ENCODE measurements at places on chromosomes 16 and 17. TPM values are rescaled to one million over a fixed set of nuclear protein-coding genes. Genes with fewer than 3 reads are reported as not detected.

The PRKCB gene
- total RNA-seq = 9.6 TPM

DNA sequence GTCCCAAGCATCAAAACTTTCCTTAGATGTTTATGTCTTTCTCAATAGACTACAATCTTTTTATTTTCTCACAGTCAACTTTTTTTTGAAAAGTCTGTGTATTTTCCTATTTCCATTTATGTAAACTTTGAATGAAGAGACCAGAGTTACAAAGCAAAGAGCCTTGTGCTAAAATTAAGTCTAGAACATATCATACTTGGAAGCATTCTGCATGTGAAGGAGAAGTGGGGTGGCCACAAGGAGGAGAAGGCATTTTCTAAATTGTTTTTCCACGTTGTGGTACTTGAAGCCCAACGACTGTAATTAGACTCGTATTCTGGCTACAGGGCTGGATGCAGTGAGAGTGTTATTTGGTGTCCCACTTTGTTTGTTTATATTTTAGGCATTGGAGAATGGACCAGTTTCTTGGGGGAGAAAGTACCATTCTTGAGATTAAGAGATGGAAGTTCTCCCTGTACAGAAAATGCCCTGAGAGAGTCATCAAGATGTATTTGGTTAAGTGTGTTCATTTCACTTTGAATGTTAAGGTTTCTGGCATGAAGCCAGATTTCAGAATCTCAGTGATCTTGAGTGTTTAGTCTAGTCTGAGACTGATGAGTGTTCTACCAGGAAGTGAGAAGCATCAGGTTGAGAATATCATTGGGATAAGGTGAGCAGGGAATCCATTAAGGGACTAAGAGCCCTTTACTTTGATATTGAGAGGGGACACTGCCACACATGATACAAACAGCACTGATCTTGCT is 71.6 kb downstream of the MAP2K6 start:
- DNase-seq = no peak

GRCh38 chr17:58121925-58122324 is 26.3 kb upstream of the OR4D1 start:
- no peak for DNase-seq

GRCh38 chr17:51079049-51079448 is 41.6 kb downstream of the SPAG9 start:
- no peak for DNase-seq

DNA sequence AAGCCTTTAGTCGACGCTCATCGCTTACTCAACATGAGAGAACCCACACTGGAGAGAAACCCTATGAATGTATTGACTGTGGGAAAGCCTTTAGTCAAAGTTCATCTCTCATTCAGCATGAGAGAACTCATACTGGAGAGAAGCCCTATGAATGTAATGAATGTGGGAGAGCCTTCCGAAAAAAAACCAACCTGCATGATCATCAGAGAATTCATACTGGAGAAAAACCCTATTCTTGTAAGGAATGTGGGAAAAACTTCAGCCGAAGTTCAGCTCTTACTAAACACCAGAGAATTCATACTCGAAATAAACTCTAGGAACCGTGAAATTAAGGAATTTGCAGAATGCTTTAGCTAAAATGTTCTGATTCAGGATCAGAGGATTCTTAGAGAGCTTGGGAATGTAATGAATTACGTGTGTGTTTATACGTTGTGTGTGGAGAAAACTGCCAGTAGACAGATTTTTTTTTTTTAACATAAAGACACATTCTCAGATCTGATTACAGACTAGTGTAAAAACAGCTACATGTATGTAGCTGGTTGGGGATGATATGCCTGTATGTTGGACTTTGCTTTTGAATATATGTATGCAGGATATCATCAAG is 25.4 kb downstream of the ZFP90 start:
- DNase-seq = no peak

- DNase-seq = no peak
Measured at GRCh38 chr16:14109782-14110727, 38.9 kb downstream of the MRTFB start.

The RCVRN gene
- total RNA-seq = 0.20 TPM

The LGALS9B gene
- total RNA-seq = 10.9 TPM

GRCh38 chr17:41972571-41973407 is 6.2 kb downstream of the CNP start:
- peak; percentile 45 for DNase-seq

DNA sequence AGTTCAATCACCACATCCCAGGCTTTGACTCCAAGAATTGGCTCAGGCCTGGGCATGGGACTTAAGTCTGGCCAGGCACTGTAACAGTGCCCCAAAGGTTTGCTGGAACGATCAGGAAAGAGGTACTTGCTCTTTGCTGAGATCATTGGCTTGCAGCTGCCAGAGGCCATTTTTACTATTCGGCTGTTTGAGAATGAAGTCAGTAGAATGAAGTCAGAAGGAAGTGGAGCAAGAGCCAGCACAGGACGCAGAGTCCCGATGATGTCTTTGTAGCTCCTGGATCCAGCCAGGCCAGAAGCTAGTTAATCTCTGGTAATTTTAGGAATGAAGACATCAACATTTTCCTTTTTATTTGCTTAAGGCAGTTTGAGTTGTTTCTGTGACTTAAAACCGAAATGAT is 195.5 kb downstream of the RAB11FIP4 start:
- DNase-seq = no peak

The ARL4D gene
- 16.4 TPM for total RNA-seq

The TNRC6C gene
- 27.4 TPM for total RNA-seq

The SLFN11 gene
- total RNA-seq = 12.3 TPM

DNA sequence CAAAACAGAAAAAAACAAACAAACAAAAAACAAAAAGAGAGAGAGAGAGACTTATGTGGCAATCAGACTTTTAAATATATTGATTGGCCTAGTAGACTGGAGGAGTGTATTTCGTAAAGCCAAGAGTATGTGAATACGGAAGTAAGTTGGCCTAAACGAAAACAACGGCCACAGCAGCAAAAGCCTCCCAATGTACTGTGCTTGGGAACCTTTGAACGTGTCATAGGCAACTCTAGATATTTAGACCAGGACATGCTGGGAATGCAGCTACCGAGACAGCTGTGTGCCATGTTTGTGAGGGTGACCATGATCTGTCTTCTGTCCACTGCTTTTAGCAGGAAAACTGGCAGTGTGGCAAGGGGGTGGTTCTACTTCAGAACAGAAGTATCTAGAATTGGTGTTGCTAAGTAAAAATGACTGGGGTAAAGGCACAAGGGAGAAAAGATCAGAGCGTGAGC is 7.4 kb downstream of the MAF start:
- no peak for DNase-seq

- peak; percentile 14 for DNase-seq
Measured at GRCh38 chr17:37483311-37484039, 6.2 kb upstream of the DUSP14 start.

The CLEC18A gene
- 3.6 TPM for total RNA-seq

The TBC1D3B gene
- total RNA-seq = 6.0 TPM

DNA sequence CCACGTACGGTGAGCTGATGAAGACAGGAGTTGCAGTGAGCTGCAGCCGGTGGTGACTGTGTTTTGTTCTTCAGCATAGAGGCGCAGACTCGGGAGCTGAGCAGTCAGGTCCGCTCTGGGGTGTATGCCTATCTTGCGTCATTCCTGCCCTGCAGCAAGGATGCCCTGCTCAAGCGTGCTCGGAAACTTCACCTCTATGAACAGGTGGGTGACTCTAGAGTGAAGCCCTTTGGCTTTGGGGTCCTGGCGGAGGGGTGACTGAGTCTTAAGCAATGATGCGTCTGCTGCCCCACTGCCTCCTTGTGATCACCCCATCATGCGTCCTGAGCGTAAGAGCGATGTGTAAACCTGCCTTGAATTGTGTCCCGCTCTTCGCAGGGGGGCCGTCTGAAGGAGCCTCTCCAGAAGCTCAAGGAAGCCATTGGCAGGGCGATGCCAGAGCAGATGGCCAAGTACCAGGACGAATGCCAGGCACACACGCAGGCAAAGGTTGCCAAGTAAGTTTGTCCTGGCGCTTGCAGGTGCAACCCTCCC is 22.9 kb downstream of the UBN1 start:
- peak; percentile 29 for DNase-seq

The CHD3 gene
- total RNA-seq = 127 TPM

The OTOP3 gene
- not detected for total RNA-seq

DNA sequence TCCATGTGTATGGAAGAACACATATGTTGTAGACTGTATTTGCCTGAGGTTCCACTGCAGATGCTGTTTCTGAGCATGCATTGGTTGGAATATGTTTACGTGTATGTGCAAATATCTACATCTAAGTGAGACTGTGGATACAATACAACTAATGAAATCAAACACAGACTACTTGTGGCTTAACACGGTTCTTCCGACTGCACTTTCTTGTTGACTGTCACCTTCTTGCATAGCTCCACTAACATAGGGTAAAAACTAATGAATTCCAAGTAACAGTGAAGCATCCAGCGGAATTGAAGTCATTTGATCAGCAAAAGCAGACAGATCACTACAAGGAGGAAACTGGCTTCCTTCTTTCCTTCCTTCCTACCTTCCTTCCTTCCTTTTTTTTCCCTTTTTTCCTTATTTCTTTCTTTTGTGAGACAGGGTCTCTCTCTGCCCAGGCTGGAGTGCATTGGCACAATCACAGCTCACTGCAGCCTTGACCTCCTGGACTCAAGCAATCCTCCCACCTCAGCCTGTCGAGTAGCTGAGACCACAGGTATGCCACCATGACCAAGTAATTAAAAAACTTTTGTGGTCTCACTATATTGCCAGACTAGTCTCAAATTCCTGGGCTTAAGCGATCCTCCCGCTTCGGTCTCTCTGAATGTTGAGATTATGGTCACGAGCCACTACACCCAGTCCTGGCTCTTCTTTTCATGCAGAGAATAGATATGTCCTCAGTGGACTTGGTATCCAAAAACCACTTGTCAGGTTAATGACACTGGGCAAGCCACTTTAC is 22.0 kb upstream of the CCL1 start:
- no peak for DNase-seq

- DNase-seq = no peak
Measured at GRCh38 chr17:27206447-27206846, 87.5 kb upstream of the WSB1 start.

GRCh38 chr17:4514206-4514605 is 15.5 kb downstream of the SPNS2 start:
- no peak for DNase-seq

- DNase-seq = no peak
Measured at GRCh38 chr17:34117811-34118210, 137.3 kb upstream of the CCL2 start.

DNA sequence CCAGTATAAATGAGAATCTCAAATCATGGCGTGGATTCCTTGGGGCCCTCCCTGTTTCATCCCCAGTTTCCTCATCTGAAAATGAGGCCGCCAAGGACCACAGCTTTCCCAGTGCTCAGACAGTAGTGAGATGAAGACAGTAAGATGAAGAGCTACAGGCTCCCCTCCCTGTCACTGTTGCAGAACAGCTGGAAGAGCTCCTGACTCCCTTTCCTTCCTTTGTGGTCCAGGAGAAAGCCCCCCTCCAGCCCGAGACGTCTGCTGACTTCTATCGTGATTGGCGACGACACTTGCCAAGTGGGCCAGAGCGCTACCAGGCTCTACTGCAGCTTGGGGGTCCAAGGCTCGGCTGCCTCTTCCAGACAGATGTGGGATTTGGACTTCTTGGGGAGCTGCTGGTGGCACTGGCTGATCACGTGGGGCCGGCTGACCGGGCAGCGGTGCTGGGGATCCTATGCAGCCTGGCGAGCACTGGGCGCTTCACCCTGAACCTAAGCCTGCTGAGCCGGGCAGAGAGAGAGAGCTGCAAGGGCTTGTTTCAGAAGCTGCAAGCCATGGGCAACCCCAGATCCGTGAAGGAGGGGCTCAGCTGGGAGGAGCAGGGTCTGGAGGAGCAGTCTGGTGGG is 3.0 kb upstream of the EFTUD2 start:
- DNase-seq = no peak

GRCh38 chr17:48588528-48588927 is 1.5 kb downstream of the HOXB3 start:
- DNase-seq = no peak

The CBFA2T3 gene
- 5.2 TPM for total RNA-seq

GRCh38 chr17:1354030-1354429 is 46.0 kb downstream of the YWHAE start:
- no peak for DNase-seq

The NAGS gene
- 3.6 TPM for total RNA-seq

- DNase-seq = no peak
Measured at GRCh38 chr17:17401271-17401781, 75.5 kb upstream of the MED9 start.

DNA sequence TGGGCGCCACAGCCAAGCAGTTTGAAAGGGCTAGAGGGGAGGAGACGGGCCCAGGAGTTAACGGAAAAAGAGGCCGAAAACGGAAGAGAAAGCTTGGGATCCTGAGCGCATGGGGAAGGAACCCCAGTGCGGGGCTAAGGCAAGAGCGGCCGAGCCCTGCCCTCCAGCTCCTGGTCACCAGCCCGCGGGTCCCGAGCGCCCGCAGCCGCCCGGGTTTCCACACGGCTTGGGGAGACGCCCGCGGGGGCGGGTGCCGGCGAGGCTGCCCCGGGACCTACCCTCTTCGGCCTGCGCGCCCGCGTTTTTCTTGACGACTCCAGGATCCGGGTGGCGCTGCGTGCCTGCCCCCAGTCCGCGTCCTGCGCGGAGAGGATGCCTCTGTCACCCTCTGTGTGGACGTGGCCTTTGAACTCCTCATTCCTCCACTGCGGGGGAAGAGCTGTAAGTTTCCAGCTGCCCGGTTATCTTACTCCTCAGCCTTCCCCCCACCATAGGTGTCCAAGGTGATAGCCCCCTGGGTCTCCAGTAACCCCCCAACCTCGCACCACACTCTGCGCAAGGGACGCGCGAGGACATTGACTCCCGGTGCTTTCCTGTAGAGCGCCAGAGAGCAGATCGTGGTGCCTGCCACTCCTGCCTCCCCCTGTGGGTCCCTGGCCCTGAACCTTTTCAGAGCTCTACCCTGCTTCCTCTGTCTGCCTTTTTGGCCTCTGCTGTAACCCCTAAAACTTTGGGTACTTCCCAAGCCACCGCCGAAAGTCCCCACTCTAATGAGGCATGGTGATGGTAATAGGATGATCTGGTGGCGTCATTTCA is 1.7 kb upstream of the CDH11 start:
- peak; percentile 11 for DNase-seq

- DNase-seq = no peak
Measured at GRCh38 chr16:24980077-24980793, 34.9 kb downstream of the ARHGAP17 start.

The VTN gene
- 424 TPM for total RNA-seq

DNA sequence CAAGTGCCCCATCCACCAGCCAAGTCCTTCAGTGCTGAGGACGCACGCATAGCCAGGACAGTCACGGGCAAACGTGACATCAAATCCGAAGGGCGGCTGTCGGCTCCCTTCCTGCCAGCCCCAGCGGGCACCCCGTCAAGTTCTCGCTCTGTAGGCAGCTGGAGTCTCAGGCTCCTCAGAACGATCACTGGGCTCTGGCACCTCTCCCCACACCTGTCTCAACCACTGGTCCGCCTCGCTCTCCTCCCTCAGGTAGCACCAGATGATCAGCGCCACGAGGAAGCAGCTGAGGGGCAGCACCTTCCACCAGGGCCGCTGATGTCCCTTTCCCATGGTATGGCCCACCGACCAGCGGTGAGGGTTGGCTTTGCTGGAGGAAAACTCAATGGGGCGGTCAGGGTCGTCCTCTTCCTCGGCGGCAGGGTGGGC is 422 bp downstream of the UQCC4 start:
- no peak for DNase-seq

- DNase-seq = peak; percentile 80
Measured at GRCh38 chr16:82995286-82995923, 368.6 kb downstream of the CDH13 start.

- DNase-seq = no peak
Measured at GRCh38 chr16:50469744-50470321, 78.4 kb upstream of the NKD1 start.
